Heart left ventricle (tissue), 16 donors: ENCODE measurements at places on chromosomes 13 and 19. TPM values are rescaled to one million over a fixed set of nuclear protein-coding genes. Genes with fewer than 3 reads are reported as not detected.

Gene ZBTB32
- polyA plus RNA-seq: not detected

Gene LIM2
- polyA plus RNA-seq: not detected

Gene GPR12
- polyA plus RNA-seq: 0.08 TPM

Gene SIGLEC12
- 0.15 TPM for polyA plus RNA-seq

Gene S1PR5
- polyA plus RNA-seq: 0.10 TPM

Gene IL17D
- polyA plus RNA-seq: 0.30 TPM

Gene PLIN5
- polyA plus RNA-seq: 65.0 TPM

Gene U2AF1L4
- polyA plus RNA-seq: 7.2 TPM

Gene TINCR
- polyA plus RNA-seq: not detected
